NCI-H526 treated with DMSO at 0.1 percent for 48 hours (cell line): ENCODE measurements at places on chromosomes 1 and 21.
A peak's percentile ranks its signal among the peaks of the same experiment; 100 is the strongest.

- DNase-seq: no peak
Observed at GRCh38 chr1:193619911-193620310, 433.5 kb upstream of the B3GALT2 start.

DNA sequence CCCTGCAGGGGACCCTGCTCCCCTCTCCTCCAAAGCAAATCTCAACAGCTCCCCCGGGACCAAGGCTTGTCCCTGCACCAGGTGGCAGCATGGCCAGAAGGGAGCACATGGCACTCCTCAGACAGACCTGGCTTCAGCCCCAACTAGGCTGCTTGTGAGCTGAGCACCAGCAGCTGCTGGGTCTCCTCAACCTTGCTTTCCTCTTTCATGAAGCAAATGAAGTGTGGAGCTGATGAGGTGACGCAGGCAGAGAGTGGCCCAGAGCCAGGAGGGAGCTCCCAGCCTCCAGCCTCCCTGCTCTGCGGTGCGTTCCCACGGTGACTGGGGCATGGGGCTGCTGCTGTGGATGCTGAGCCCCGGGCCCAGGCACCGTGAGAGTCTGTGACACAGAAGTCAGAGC lies 34.0 kb downstream of the MEGF6 start:
- DNase-seq: no peak

DNA sequence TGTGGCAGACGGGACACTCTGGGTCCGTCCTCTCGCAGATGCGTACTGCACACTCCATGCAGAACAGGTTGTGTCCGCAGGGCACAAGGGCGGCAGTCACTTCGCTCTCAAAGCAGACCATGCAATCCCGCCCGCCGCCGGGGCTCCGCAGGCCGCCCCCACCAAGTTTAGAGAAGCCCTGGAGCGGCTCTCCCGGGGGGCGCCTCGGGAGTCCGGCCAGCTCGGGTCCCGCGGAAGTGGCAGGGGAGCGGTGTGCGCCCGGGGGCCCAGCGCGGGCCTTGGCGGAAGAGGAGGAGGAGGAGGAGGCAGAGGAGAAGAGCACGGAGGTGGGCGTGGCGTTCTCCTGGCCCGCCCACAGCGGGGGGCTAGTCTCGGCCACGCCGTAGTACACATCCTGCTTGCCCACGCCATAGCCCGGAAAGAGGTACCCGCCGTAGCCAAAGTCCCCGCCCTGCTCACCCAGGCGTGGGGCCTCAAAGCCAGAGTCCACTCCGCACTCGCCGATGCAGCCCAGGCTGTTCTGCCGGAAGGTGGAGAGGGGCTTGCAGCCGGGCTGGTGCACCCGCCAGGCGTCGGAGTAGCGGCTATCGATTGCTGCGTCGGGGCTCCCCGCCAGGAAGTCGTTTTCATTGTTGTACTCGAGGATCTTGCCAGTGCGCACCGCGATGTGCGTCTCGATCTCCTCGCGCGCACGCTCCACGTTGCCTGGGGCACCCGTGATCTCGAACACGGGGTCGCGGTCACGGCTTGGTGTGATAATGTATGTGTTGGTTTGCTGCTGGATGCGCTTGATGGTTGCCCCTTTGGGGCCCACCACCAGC lies 5.4 kb downstream of the MEX3A start:
- DNase-seq: no peak

- DNase-seq: no peak
Observed at GRCh38 chr1:244636488-244637259, 16.3 kb upstream of the DESI2 start.

DNA sequence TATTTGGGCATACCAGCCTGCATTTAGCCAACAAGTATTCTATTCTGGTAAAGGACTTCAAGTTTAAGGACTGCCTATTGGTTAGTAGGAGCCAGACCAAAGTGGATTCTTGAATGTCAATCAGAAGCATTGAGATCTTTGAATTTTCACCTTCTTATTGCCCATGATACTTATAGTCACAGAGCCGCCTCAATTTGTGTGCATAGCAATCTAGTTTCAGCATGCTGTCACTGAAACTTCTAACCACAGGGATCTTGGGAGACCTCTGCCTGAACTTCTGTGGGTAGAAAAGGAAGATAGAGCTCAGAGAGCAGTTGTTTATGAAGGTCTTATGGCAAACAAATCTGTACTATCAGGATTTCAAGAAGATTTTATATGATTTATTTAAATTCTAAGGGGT lies 501.4 kb upstream of the USP24 start:
- DNase-seq: no peak

- DNase-seq: no peak
Observed at GRCh38 chr1:4177425-4178150, 277.5 kb upstream of the C1orf174 start.

- DNase-seq: no peak
Observed at GRCh38 chr21:44946254-44947041, 6.6 kb downstream of the SLX9 start.

DNA sequence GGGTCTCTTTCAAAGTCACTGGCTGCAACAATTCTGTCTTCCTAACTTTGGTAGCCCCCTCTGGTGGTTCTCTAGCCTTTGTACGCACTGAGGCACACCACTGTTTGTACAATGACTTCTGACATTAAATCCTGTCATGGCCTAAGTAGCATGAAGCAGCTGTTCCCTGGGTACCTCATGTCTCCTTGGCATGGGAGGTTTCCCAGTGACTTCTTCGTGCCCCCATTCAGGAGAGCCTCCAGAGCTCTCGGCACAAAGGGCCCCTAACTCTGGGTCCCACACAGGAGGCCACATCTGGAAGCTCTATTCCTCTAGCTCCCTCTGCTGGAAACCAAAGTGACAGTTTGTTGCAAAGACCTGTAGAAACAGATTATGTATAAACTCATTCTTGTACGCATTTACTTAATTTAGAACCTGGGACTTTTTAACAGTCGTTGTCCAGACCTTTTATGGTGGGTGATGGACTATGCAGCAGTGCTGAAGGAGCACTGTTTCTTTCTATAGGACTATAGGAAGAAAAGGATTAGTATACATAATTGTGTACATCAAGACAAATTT lies 13.4 kb downstream of the SWT1 start:
- peak; percentile 96 for DNase-seq

GRCh38 chr1:193538003-193538354 lies 351.6 kb upstream of the B3GALT2 start:
- no peak for DNase-seq

DNA sequence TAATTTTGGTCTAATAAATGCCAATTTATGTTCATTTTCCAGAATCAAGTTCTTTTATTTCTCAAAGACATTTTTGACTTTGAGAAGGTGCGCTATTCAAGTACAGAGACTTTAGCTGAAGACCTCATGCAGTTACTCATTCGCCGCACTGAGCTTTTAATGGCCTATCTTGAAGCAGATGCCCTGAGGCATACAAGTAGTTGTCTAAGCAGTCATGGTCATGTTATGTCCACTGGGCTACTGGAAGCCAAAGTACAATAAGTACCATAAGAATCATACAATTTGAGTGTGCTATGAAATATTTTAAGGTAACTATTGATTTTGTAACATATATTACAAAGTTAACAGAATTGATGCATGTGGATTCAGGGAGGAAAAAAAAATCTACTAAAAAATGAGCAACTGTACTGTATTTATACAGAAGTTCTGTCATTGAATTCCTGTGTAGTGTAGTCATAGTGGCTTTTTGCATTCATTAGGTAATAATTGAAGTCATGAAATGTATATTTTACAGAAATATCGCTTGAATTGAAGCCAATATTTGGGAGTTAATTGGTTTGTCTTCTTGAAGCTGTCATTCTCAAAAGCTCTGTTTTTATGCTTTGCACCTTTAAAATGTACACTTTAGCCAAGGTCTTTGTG lies 13.5 kb upstream of the NEXN start:
- no peak for DNase-seq

GRCh38 chr1:54247863-54248515 lies 48.0 kb downstream of the MRPL37 start:
- DNase-seq: no peak

DNA sequence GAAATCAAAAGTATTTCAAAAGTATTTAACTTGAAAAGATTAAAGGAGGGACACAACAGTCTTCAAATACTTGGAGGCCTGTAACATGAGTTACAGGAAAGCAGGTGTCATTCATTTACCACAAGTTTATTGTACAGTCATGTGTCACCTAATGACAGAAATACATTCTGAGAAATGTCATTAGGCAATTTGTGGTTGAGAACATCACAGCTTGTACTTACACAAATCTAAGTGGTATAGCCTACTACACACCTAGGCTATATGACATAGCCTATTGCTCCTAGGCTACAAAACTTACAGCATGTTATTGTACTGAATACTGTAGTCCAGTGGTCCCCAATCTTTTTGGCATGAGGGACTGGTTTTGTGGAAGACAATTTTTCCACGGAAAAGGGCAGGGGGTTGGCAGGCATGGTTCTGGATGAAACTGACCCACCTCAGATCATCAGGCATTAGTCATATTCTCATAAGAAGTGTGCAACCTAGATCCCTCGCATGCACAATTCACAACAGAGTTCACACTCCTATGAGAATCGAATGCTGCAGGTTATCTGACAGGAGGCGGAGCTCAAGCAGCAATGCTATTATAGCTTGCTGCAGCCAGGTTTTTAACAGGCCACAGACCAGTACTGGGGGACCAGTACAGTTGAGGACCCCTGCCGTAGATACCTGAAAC lies 25.0 kb upstream of the PHTF1 start:
- DNase-seq: no peak

- DNase-seq: no peak
Observed at GRCh38 chr1:229928767-229929166, 138.3 kb upstream of the GALNT2 start.

DNA sequence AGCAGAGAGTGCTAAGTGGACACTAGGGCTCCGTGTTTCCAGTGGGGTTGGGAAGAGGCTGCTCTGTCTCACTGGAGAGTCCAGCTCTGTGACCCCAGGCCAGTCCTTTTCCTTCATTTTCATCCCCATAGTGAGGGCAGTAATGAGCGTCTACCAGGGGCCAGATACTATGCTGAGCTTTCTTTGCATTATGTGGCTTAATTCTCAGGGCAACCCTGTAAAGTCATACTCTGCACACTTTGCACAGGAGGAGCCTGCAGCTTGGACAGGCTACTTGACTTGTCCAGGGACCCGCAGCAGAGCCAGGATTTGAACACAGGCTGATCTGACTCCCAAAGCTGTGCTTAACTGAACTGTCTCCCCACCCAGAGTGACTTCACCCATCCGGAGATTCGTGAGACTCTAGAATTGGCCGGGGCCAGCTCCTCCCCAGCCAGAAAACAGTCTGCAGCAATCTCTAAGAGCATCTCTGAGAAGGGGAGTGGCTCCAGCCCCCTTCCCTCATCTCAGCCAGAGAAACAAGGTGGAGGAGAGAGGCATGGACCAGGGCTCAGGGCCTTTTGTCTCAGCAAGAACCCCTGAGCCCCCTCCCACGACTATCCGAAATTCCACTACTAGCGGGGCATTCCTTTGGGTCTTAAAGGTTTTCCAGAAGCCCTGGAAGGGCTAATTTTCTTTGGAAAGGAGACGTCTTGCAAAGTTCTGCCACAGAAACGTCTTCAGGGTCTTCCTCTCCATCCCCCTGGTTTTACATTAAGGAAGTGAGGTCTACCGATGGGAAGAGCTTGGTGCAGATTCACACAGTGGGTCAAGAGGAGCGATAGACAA lies 866 bp upstream of the FNDC5 start:
- no peak for DNase-seq

DNA sequence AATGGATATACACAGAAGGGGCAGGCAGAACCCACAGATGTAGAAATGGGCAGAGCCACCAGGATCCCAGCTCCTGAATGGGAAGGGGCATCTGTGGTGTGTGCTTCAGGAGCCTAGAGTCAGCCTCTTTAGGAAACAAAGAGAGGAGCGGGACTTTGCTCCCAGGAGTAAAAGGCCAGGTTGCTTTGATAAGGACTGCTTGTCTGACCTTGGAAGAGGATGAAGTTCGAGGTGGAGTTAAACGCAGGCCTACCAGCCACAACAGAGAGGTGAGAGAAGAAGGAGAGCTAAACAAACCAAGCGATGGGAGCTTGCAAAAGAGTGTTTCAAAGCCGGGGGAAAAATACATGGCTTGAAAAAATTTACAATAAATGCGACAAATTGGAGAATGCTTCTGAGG lies 49.9 kb upstream of the TMPRSS2 start:
- no peak for DNase-seq

DNA sequence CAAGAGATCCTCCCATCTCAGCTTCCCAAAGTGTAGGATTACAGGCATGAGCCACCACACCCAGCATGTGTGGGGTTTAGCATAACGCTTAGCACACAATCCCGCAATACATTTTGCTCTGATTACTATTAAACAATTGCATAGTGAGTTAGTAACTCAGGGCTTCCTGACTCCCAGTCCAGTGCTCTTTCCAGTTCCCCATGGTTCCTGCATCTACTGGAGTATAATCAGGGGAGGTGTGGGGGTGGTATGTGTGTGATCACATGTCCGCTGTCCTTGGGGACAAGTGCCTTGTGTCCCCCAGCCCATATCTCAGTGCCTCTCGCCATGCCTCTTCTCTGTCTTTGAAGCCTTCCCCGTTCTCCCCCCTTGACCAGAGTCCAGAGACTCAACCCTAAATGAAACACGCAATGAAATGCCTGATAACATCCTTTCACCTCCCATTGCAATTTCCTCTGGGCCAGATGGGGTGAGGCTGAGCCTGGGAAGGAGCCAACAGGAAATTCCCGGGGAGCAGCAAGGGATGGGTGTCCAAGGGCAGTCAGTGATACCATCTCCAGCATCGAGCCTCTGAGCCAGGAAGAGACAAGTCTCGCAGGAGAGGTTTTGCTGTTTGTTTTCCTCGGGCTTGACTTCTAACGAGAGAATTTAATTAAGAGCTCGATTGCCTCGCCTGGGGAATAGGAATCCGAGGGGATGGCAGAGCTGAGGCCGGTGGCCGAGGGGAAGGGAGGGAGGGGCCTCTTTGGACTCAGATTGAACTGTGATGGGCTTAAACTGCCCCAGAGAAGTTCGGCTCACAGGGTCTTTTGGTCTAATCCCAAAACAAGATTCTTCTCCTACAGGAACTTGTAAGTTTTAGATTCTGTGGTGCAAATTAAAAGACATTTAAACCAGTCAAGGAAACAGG lies 7.7 kb upstream of the HTR1D start:
- no peak for DNase-seq

DNA sequence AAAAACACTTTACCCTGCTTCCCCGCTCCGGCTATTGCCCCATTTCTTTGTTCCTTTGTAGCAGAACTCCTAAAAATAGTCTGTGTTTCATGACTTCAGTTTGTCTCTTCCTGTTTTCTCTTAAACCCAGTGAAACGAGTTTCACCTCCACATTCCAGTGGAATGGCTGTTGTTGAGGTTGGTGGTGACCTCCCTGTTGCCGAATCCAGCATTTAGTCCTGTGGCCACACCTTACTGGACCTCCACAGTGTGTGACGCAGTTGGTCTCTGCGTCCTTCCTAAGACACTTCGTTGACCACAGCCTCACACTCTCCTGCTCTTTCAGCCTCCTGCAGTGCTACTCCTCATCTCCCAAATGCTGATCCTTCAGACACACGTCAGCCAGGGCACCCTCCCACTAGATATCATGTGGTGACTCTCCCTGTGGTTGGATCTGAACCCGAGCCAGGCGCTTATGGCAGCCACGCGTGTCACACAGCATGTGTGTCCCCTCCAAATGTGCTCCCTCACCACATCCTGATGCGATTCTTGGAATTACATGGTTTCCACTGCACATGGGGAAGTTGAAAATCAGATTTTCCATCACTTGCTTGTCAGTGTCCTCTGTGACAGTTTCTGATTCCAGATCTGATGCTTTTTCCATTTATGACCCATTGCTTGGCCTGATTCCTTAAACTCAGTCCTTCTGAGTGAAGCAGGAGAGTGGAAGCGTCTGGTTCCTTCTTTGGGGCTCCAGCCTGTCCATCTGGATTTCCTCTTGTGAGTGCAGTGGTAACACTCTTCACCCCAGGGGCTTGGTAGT lies 99.1 kb upstream of the ARTN start:
- DNase-seq: no peak
